Vagina (tissue), 2 donors: ENCODE measurements at places on chromosomes 1 and 21. TPM values are rescaled to one million over a fixed set of nuclear protein-coding genes. Genes with fewer than 3 reads are reported as not detected.

Gene OR2T12
- not detected for total RNA-seq

Gene CDCP2
- total RNA-seq: not detected

Gene C1orf105
- total RNA-seq: not detected

Gene C2CD2
- total RNA-seq: 36.1 TPM

Gene PROK1
- 7.4 TPM for total RNA-seq

Gene TMPRSS15
- total RNA-seq: not detected

Gene NMNAT2
- total RNA-seq: 1.7 TPM

Gene OR2L8
- not detected for total RNA-seq

Gene GNG4
- total RNA-seq: 6.6 TPM

Gene GPR153
- 11.5 TPM for total RNA-seq

Gene IGSF3
- total RNA-seq: 38.5 TPM

Gene RXFP4
- not detected for total RNA-seq

GRCh38 chr1:111503585-111504060, at the start of the genes ADORA3 and TMIGD3:
ADORA3 (minus strand) TSS chr1:111503633; CDS start chr1:111503354, 279 bp downstream.
TMIGD3 (minus strand) TSS chr1:111503633; CDS start chr1:111503354, 279 bp downstream.
- no peaks in the 10 kb centered on the region for H3K27me3 ChIP-seq
- H3K4me1 ChIP-seq: peaks cover 15% of the 10 kb centered on the region

DNA sequence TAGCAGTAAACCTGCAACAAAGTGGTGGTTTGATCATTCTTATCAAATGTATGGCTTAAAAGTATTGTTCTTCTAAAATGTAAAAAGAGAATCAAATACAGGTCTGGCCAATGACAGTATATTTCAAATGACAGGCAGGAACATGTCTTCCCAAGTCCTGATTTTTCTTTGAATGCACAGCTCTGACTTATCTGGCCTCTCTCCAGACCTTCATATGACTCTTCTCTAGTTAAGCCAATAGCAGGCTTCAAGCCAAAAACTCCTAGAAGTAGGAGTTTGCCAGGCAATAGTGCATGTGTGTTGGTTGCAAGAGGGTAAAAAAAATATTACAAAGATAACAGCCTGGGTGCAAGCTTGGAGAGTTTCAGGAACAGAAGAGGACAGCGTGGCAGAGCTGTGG, 345.5 kb downstream of the SMYD3 start:
- H3K4me3 ChIP-seq: no peak overlapping the region
- no peaks in the 10 kb centered on the region for H3K36me3 ChIP-seq
- H3K27ac ChIP-seq: no peak overlapping the region
- no peaks in the 10 kb centered on the region for H3K27me3 ChIP-seq
- DNase-seq: no peak

GRCh38 chr1:75836528-75837100, 39.9 kb downstream of the MSH4 start:
- no peaks in the 10 kb centered on the region for H3K4me1 ChIP-seq
- no peak overlapping the region for H3K4me3 ChIP-seq
- H3K36me3 ChIP-seq: no peaks in the 10 kb centered on the region
- no peaks in the 10 kb centered on the region for H3K27me3 ChIP-seq

- H3K4me3 ChIP-seq: peak overlapping the region; percentile 91
- H3K4me1 ChIP-seq: peaks cover 37% of the 10 kb centered on the region
- H3K27me3 ChIP-seq: no peaks in the 10 kb centered on the region
- peak overlapping the region; percentile 100 for H3K27ac ChIP-seq
Observed at GRCh38 chr1:114758256-114758832, 560 bp upstream of the CSDE1 start.

DNA sequence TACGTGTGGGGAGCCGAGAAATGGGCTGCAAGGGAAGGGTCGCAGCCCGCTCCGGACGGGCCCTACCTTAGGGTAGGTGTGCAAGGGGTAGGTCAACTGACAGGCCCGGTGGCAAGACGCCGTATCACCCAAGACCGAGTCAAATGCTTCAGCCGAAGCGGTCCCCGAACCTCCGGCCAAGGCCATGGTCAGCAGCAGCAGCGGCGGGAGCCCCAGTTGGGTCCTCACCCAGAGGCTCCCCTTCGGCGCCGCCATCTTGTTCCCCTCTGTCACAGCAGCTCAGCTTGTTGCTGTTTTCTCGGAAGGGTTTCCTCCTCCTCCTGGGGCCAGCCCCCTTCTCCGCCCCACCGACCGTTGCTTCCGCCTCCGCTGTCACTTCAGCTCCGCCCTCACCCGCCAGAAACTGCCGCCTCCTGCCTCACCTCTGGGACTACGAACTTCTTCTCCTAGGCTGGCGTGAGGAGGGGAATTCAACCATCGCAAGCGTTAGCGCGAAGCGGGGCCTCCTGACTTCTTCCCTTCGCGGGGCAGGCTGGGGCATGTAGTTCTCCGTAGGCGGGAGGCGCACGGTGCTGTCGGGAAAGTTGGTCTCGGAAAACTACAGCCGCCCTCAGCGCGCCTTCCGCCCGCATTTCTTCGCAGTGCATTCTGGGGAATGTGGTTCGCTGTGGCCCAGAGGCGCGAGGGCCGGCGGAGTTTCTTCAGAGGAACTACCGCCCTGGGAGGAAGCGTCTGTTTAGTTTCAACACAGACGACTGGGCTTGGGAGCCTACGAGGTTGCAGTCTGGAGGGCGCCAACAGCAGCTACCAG, at the start of the genes TCEANC2 and TMEM59:
Gene TCEANC2, plus strand, starts transcription at position 675 of the 811 bp plus-strand sequence. CDS start 815 bp downstream, outside the sequence.
Gene TMEM59, minus strand, starts transcription at position 271 of the 811 bp plus-strand sequence. Its CDS starts 16 bp downstream, at position 255.
- peak; percentile 99 for DNase-seq
- peaks cover 50% of the 10 kb centered on the region for H3K4me1 ChIP-seq
- H3K4me3 ChIP-seq: peak within 1 kb of the TSS; percentile 100
- H3K27me3 ChIP-seq: no peaks in the 10 kb centered on the region
- H3K36me3 ChIP-seq: no peaks in the 10 kb centered on the region

- no peak overlapping the region for H3K27ac ChIP-seq
- no peak for DNase-seq
- no peaks in the 10 kb centered on the region for H3K27me3 ChIP-seq
- H3K4me3 ChIP-seq: no peak overlapping the region
- no peaks in the 10 kb centered on the region for H3K4me1 ChIP-seq
Observed at GRCh38 chr1:27719286-27720251, 6.2 kb upstream of the FAM76A start.

- no peaks in the 10 kb centered on the region for H3K4me1 ChIP-seq
- H3K27me3 ChIP-seq: no peaks in the 10 kb centered on the region
- no peak overlapping the region for H3K27ac ChIP-seq
- DNase-seq: no peak
- no peak overlapping the region for H3K4me3 ChIP-seq
Observed at GRCh38 chr1:118082984-118083383, 102.0 kb downstream of the SPAG17 start.

DNA sequence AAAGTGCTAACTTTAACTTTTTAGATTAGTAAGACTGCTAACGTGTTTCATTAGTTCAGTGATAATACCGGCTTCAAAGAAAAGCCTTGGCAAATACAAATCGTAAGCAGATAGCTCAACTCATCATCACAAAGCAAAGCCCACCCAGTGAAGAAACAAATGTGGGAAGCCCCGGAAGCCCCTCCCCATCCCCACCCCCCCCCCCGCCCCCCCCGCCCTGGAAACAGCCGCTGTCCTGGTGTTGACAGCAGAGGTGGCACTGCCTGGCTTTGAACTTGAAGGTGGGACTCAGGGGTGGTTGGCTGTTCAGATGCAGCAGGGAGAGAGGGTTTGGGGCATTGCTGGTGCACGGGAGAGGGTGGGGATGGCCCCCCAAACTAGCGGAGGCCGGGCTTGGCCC, 14.1 kb downstream of the PDXK start:
- DNase-seq: no peak
- H3K4me1 ChIP-seq: peaks cover 59% of the 10 kb centered on the region
- no peaks in the 10 kb centered on the region for H3K27me3 ChIP-seq
- no peaks in the 10 kb centered on the region for H3K36me3 ChIP-seq
- peak overlapping the region; percentile 7 for H3K27ac ChIP-seq
- H3K4me3 ChIP-seq: no peak overlapping the region

DNA sequence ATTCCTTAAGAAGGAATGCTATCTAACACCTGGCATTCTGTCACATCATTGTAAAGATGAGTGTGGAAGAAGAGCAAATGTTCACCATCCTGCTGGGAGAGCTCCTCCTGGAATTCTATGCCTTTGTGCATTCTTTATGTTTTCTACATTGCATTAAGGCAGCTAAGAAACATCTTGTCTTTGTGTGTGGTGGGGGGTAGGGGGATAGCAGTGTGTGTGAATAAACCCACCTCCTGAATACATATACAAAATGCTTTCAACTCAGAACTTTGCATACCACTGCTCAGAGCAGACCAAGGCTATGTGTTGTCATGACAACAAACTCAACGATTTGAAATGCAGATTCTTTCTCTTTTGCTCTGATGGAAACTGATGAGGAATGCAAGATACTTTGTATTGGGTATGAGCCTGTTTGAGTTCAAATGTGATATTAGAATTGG, 193.6 kb upstream of the KAZN start:
- H3K27ac ChIP-seq: no peak overlapping the region
- H3K36me3 ChIP-seq: no peaks in the 10 kb centered on the region
- H3K4me1 ChIP-seq: no peaks in the 10 kb centered on the region

- no peaks in the 10 kb centered on the region for H3K4me1 ChIP-seq
- no peak within 1 kb of the TSS for H3K27ac ChIP-seq
- DNase-seq: no peak
- peak within 1 kb of the TSS; percentile 79 for H3K4me3 ChIP-seq
- H3K27me3 ChIP-seq: no peaks in the 10 kb centered on the region
- no peaks in the 10 kb centered on the region for H3K36me3 ChIP-seq
Observed at GRCh38 chr1:247857069-247857984, at the start of gene TRIM58. TRIM58 (plus strand) TSS chr1:247857187; CDS start chr1:247857247, 60 bp downstream.

GRCh38 chr1:200354243-200354642, 55.6 kb downstream of the ZNF281 start:
- no peaks in the 10 kb centered on the region for H3K36me3 ChIP-seq
- H3K4me1 ChIP-seq: no peaks in the 10 kb centered on the region
- DNase-seq: no peak
- no peaks in the 10 kb centered on the region for H3K27me3 ChIP-seq
- H3K27ac ChIP-seq: no peak overlapping the region

- no peaks in the 10 kb centered on the region for H3K27me3 ChIP-seq
- H3K4me3 ChIP-seq: no peak overlapping the region
- H3K4me1 ChIP-seq: peaks cover 33% of the 10 kb centered on the region
- H3K36me3 ChIP-seq: peaks cover 28% of the 10 kb centered on the region
- no peak overlapping the region for H3K27ac ChIP-seq
- no peak for DNase-seq
Observed at GRCh38 chr1:84480650-84481049, 1.6 kb downstream of the RPF1 start.

DNA sequence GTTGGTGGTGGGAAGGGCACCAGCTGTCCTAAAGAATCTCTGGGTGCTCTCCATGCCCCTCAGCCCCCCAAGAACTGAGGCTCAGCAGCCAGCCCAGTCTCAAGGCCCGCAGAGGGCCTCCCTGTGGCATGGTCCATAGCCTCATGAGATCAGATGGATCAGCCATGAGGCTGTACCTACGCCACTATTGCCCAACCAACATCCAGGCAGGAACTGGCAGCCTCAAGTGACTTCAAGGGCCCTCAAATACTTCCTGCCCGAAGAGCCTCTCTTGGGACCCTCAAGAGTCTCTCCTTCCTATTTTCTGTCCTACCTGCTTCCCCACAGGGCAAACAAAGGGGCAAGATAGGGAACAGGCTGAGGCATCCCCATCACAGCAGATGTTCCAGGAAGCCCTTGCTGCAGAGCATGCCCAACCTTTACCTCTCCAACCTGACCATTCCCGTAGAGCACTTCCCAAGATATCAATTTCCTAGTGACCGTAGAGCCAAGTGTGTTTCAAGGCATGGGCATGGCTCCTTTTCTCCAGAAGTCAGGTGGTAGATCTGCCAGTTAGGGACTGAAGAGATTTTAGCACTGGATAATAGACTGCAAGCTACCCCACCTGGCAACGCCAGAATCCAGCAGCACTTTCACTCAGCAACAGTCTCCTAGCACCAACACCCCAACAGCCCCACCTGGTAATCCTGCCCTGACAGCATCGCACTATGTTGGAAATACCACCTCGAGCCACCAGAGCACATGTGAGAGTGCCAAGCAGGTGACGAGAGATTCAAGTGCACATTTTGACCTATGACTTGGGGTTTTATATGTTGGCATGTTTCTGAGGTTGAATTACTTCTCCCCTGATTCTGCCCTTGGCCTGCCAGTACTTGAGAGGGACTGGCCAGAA, 13.7 kb upstream of the MFSD2A start:
- H3K4me3 ChIP-seq: no peak overlapping the region
- peaks cover 23% of the 10 kb centered on the region for H3K4me1 ChIP-seq
- no peaks in the 10 kb centered on the region for H3K27me3 ChIP-seq
- no peak overlapping the region for H3K27ac ChIP-seq
- DNase-seq: no peak
- H3K36me3 ChIP-seq: no peaks in the 10 kb centered on the region

DNA sequence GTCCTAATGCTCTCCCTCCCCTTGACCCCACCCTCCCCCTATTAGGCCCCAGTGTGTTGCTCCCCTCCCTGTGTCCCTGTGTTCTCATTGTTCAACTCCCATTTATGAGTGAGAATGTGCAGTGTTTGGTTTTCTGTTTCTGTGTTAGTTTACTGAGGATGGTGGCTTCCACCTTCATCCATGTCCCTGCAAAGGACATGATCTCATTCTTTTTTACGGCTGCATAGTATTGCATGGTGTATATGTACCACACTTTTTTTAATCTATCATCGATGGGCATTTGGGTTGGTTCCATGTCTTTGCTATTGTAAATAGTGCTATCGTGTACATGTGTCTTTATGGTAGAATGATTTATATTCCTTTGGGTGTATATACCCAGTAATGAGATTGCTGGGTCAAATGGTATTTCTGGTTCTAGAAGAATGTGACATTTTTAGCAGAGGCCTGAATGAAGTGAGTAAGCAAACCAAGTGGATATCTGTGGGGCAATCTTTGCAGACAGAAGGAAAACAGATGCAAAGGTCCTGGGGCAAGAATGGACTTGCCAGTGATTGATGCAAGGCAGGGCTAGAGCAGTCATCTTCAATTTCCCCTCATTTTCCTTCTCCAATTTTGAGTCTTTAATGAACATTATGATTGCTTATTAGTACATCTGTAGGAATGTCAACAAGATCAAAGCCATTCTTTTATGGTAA, 50.2 kb downstream of the UBE4B start:
- no peaks in the 10 kb centered on the region for H3K27me3 ChIP-seq
- H3K27ac ChIP-seq: no peak overlapping the region
- peaks cover 25% of the 10 kb centered on the region for H3K4me1 ChIP-seq
- DNase-seq: no peak
- H3K4me3 ChIP-seq: no peak overlapping the region
- no peaks in the 10 kb centered on the region for H3K36me3 ChIP-seq

DNA sequence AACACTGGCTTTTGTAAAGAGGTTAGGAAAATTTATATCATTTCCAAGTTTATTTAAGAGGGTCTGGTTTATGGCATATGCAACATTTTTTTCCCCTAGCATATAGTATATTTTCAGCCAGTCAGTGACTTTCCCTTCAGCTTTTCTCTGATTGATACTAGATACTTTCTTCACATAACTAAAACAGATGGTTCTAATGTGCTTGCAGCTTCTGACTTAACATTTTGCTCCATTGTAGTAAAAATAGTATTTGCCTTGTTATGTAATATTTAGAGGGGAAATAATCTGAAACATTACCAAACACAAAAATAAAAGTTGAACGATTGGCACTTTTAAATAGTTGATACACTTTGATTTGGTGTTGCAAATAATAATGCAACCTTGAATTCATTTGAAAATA, 191.7 kb downstream of the GPR52 start:
- H3K4me1 ChIP-seq: no peaks in the 10 kb centered on the region
- H3K27ac ChIP-seq: no peak overlapping the region
- peaks cover 5% of the 10 kb centered on the region for H3K36me3 ChIP-seq
- no peaks in the 10 kb centered on the region for H3K27me3 ChIP-seq
- no peak for DNase-seq

- H3K4me3 ChIP-seq: no peak overlapping the region
- DNase-seq: no peak
- H3K27me3 ChIP-seq: no peaks in the 10 kb centered on the region
- no peak overlapping the region for H3K27ac ChIP-seq
Observed at GRCh38 chr1:184048561-184049240, 2.8 kb upstream of the TSEN15 start.

GRCh38 chr1:154767315-154768240, 102.5 kb downstream of the KCNN3 start:
- no peaks in the 10 kb centered on the region for H3K27me3 ChIP-seq
- H3K27ac ChIP-seq: no peak overlapping the region
- no peak for DNase-seq
- no peak overlapping the region for H3K4me3 ChIP-seq
- no peaks in the 10 kb centered on the region for H3K36me3 ChIP-seq
